Right lobe of liver (tissue), 6 donors: ENCODE measurements at places on chromosomes 12 and 14. TPM values are rescaled to one million over a fixed set of nuclear protein-coding genes. Genes with fewer than 3 reads are reported as not detected.

DNA sequence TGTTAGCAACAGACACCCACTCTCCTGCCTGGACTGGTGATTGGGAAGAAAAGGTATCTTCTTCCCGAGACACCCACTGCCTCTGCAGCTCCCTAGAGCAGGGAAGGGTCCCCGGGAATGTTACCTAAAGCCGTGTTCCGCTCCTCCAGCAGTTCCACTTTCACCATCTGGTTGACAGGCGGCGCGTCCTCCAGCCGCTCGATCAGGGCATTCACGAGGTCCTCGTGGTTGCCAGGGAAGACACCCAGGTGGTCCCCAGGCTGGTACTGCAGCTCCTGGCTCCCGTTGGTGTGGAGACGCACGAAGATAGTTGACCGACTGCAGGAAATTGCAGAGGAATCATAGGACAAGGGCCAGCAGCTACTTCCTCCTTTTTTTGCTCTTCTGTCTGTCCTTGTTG lies 44.2 kb upstream of the FBXO21 start:
- no peak overlapping the region for H3K27ac ChIP-seq
- no peaks in the 10 kb centered on the region for H3K36me3 ChIP-seq
- no peaks in the 10 kb centered on the region for H3K4me1 ChIP-seq
- DNase-seq: no peak
- no peaks in the 10 kb centered on the region for H3K27me3 ChIP-seq

DNA sequence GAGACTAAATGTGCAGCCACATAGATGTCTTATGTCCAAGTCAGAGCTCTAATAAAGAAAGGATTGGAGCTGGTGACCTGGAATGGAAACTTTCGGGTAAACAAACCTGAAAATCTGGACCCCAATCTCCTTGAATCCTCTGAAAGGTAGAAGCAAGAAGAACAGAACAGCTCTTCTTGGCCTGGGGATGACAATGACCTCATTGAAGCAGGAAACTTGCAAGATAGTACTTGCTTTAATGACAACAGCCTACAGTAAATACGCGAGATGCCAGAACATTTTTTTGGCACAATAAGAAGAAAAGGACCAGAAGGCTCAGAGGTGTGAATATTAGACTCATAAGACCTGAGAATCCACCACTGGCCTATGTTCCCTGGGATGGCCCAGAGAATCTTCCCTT lies 4.1 kb upstream of the PRIMA1 start:
- no peaks in the 10 kb centered on the region for H3K36me3 ChIP-seq
- no peak for DNase-seq
- H3K4me3 ChIP-seq: no peak overlapping the region
- no peaks in the 10 kb centered on the region for H3K27me3 ChIP-seq
- H3K27ac ChIP-seq: no peak overlapping the region

DNA sequence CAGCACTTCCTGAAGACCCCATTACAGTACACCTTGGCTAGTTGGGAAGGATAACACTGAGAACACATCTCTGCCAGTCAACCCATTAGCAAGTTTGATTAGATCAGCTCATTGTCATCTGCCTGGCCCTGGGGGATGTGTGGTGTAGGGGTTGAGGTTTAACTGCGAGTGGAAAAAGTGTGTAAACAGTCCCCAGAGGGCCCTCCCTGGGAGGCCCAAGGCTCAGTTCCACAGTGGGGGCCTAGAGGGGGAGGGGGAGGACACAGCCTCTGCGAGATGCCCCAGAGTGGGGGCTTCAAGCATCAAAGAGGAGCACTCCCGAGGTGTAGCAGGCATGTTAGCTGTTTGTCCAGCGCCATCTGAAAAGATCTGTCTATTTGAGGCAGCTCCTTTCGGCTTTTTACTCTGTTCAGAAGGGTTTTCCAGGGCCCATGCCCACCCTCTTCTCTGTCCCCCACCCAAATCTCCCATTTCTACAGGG lies 344 bp downstream of the LPAR5 start:
- no peaks in the 10 kb centered on the region for H3K27me3 ChIP-seq
- H3K4me3 ChIP-seq: no peak overlapping the region
- H3K36me3 ChIP-seq: no peaks in the 10 kb centered on the region
- DNase-seq: no peak

DNA sequence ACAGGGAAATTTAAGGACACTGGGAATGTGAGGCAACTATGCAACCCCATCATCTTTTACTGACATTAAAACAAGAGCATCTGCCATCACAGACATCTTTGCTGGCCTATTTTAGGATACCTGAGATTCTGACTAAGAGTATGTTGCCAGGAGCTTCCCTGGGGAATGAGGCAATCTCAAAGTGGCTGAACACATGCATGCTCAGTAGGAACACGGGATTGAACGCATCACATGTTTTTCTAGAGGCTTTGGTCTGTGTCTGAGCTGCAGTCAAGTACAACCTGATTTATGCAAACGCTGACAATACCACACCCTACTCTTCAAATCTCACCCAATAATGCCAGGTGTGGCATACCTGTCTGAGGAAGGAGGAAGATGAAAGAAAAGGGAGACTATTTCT lies 416.5 kb downstream of the NELL2 start:
- no peaks in the 10 kb centered on the region for H3K27me3 ChIP-seq
- no peak for DNase-seq
- H3K27ac ChIP-seq: no peak overlapping the region
- no peaks in the 10 kb centered on the region for H3K36me3 ChIP-seq

DNA sequence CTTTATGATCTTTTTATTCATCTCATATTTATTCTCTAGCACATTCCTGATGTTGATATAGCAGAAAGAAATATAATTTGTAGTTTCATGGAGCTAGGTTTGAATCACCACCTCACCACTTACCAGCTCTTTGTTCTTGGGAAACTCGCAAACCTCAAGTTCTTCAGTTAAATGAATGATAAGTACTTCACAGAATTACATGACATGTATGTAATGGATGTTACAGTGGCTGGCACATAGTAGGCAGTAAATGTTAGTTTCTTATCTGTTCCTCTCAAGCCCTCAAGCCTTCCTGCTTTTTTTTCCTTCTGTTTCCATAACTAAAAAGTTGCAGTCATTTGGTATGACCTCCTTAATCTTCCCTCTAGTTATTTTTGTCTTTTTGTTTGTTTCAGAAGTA lies 54.9 kb downstream of the SPATS2 start:
- H3K27me3 ChIP-seq: no peaks in the 10 kb centered on the region
- H3K4me1 ChIP-seq: no peaks in the 10 kb centered on the region
- no peak overlapping the region for H3K27ac ChIP-seq
- no peak overlapping the region for H3K4me3 ChIP-seq
- no peaks in the 10 kb centered on the region for H3K36me3 ChIP-seq
- DNase-seq: no peak

DNA sequence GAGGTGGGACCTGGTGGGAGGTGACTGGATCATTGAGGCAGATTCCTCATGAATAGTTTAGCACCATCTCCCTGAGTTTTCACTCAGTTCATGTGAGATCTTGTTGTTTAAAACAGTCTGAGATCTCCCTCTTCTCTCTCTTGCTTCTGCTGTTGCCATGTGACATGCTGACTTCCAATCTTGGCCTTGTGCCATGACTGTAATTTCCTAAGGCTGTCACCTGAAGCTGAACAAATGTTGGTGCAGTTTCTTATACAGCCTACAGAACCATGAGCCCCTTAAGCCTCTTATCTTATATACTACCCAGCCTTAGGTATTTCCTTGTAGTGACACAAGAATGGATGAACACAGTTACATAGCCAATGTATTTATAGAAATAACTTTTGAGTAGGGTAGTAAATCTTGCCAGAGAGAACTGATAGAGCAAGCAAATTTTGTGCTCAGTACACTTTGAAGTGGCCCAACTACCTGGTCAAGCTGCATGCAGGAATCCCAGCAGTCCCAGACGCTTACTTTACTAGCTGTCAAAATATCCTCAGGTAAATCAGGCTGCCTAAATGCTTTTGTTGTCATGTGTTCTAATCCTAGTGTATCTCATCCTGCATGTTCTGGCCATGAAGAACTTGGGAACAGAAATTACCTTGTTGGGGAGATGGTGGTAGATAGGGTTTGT lies 445.6 kb upstream of the MIS18BP1 start:
- DNase-seq: no peak
- H3K4me3 ChIP-seq: no peak overlapping the region
- no peak overlapping the region for H3K27ac ChIP-seq
- H3K27me3 ChIP-seq: no peaks in the 10 kb centered on the region

- H3K27ac ChIP-seq: peak overlapping the region; percentile 56
- H3K27me3 ChIP-seq: no peaks in the 10 kb centered on the region
- H3K36me3 ChIP-seq: no peaks in the 10 kb centered on the region
- peak; percentile 7 for DNase-seq
- peaks cover 36% of the 10 kb centered on the region for H3K4me1 ChIP-seq
Observed at GRCh38 chr14:61555056-61555838, 140.1 kb upstream of the HIF1A start.

DNA sequence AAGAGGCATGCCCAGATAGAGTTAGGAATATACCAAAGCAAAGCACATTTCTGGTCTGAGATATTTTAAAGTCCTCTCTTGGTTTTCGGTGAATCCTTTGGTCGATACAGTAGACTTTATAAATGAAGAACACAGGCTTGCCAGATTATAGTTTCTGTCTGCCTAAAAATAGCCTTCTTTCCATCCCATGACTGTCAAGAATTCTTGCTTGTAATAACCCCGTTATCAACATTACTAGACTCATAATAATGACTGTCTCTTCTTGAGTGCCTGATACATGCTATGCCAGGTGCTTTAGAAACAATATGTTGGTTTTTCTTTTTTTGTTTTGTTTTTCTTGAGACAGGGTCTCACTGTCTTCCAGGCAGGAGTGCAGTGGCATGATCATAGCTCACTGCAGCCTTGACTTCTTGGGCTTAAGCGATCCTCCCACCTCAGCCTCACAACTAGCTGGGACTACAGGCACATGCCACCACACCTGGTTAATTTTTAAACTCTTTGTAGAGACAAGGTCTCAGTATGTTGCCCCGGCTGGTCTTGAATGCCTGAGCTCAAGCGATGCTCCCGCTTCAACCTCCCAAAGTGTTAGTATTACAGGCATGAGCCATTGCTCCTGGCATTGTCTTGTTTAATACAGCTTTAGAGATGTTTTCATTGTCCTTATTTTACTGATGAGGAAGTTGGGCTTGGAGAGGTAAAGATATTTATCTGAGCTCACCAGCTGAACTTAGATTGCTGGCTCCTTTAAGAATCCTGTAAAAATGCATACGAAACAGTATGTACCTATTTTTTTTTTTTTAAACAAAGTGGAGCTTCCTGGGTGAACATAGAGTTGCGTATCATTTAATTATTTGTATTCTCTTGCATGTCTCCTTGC lies 30.4 kb downstream of the CHST11 start:
- no peaks in the 10 kb centered on the region for H3K36me3 ChIP-seq
- no peaks in the 10 kb centered on the region for H3K4me1 ChIP-seq
- H3K4me3 ChIP-seq: no peak overlapping the region
- H3K27me3 ChIP-seq: no peaks in the 10 kb centered on the region

- H3K4me1 ChIP-seq: no peaks in the 10 kb centered on the region
- no peaks in the 10 kb centered on the region for H3K36me3 ChIP-seq
- H3K27ac ChIP-seq: no peak overlapping the region
- H3K27me3 ChIP-seq: no peaks in the 10 kb centered on the region
- DNase-seq: no peak
- H3K4me3 ChIP-seq: no peak overlapping the region
Observed at GRCh38 chr14:29310210-29310609, 543.6 kb downstream of the FOXG1 start.

GRCh38 chr12:51866762-51867161 lies 18.2 kb upstream of the FIGNL2 start:
- H3K36me3 ChIP-seq: no peaks in the 10 kb centered on the region
- DNase-seq: peak; percentile 76
- no peak overlapping the region for H3K27ac ChIP-seq
- H3K4me1 ChIP-seq: no peaks in the 10 kb centered on the region
- H3K27me3 ChIP-seq: no peaks in the 10 kb centered on the region

DNA sequence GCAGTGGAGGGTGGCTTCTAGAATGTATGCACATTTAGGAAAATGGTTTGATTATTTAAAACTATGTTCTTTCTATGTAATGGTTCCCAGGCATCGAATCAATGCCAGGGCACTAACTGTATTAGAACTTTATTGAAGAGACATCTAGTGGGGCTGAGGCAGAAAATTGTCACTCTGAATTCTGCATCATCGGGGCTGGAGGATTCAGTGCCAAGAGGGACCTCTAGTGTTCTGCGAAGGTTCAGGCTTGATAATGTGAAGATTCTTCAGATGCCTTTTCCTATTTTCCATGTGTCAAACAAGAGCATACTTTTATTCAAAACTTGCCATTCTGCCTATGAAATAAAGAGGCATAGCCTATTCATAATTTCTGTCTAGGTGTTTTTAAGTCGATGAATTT lies 146.3 kb downstream of the CAND1 start:
- H3K27ac ChIP-seq: no peak overlapping the region
- no peaks in the 10 kb centered on the region for H3K36me3 ChIP-seq
- peak; percentile 52 for DNase-seq

DNA sequence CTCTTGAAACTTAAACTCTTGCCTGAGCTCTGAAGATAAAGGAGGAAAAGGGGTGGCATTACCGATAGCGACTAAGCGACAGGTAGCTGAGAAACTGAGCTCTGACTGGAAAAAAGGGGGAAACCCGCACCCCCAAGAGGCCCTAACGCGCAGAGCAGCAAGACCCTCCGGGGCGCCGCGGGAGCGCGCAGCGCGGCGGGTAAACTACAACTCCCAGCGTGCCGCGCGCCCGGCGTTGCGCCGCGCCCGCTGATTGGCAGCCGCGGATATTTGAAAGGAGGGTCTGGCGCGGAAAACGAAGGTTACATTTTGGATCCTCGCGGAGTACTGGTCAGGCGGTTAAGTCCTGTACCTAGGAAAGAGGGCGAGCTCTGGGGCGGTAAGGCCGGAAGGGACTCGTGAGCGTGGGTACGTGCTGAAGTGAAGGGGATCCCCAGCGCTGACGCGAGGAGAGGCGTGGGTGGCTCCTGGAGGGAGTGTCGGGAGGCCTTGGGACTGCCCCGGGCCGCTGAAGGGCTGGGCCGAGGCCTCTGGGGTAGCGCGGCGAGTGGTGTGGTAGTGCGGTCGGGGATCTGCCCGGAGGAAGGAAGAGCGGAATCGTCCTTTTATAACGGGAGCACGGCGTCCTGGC lies at the start of gene ESPL1:
Gene ESPL1 (plus strand): TSS at position 301 of the 631 bp plus-strand sequence. CDS start 468 bp downstream, outside the sequence.
- peak within 1 kb of the TSS; percentile 57 for H3K27ac ChIP-seq
- H3K4me3 ChIP-seq: peak within 1 kb of the TSS; percentile 57
- no peaks in the 10 kb centered on the region for H3K27me3 ChIP-seq
- peak; percentile 73 for DNase-seq
- H3K4me1 ChIP-seq: no peaks in the 10 kb centered on the region

The SYT1 gene
- total RNA-seq: 0.82 TPM

The CELA1 gene
- total RNA-seq: not detected

The AKAP3 gene
- total RNA-seq: 3.2 TPM

The GLS2 gene
- total RNA-seq: 37.2 TPM
